ENCODE measurements at places on chromosomes 12 and 14.

DNA sequence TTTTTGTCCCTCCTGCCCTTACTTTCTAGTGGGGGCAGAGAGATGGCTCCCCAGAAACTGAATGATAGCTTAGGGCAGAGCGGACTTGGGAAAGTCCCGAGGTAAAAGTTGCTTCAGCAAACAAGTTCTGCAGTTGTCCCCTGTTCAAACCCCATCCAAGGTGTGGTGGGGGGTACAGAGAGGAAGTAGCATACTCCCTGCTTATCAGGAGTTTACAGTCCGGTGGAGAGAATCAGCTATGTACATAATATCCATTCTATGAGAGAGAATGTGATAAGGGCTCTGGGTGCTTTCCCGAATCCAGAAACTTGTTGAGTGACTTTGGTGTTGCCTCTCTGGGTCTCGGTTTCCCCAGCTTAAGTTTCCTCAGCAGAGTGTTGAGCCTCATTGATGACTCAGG lies 40.4 kb upstream of the VRK1 start:
- no peak for DNase-seq

DNA sequence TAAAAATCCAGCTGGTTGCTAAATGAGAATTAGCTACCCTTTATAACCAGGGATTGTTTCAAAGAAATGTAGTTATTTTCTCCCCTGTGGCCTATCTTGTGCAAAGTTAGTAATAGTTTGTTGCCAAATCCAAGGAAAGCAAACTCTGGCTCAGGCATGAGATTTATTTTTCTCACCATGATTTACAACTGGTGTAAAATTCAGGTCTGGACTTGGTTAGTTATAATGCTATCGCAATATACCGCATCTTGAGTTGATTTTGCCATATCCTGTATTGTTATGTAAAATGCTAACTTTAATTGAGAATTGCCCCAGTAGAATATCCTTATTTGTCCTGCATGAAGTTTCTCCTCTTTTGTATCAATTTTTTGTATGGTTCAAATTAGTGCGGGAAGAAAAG lies 135.5 kb downstream of the CRADD start:
- no peak for DNase-seq

- no peak for DNase-seq
Observed at GRCh38 chr12:2751230-2751629, 43.5 kb upstream of the FKBP4 start.

DNA sequence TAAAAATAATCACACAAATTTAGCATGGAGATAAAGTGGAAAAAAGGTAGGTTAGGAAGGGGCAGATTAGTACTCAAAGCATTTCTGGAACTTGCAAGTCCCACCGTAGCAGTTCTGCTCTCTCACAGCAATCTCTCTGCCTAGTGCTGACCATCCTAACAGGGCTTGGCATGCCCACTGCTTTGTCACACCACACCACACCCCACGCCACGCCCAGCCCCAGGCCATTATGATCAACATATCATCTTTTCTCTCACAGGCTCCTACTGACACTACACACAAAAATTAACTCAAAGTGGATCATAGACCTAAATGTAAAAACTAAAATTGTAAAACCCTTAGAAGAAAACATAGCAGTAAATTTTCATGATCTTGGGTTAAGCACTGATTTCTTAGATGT lies 273.7 kb downstream of the DAD1 start:
- no peak for DNase-seq

DNA sequence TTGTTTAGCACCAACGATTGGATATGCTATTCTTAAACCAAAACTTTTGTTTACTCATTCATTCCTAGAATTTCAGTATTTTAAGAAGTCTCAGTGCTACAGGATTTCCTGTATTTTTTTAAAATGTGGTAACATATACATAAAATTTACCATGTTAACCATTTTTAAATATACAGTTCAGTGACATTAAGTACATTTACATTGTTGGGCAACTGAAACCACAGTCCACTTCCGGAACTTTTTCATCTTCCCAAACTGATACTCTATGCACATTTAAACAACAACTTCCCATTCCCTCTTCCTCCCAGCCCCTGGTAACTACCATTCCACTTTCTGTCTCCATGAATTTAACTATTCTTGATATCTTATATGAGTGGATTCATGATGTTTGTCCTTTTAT lies 30.3 kb downstream of the PDE3A start:
- DNase-seq: no peak

- DNase-seq: no peak
Observed at GRCh38 chr12:64171715-64172114, 50.4 kb downstream of the KICS2 start.

GRCh38 chr14:92982956-92983355 lies 60.0 kb downstream of the CHGA start:
- no peak for DNase-seq

DNA sequence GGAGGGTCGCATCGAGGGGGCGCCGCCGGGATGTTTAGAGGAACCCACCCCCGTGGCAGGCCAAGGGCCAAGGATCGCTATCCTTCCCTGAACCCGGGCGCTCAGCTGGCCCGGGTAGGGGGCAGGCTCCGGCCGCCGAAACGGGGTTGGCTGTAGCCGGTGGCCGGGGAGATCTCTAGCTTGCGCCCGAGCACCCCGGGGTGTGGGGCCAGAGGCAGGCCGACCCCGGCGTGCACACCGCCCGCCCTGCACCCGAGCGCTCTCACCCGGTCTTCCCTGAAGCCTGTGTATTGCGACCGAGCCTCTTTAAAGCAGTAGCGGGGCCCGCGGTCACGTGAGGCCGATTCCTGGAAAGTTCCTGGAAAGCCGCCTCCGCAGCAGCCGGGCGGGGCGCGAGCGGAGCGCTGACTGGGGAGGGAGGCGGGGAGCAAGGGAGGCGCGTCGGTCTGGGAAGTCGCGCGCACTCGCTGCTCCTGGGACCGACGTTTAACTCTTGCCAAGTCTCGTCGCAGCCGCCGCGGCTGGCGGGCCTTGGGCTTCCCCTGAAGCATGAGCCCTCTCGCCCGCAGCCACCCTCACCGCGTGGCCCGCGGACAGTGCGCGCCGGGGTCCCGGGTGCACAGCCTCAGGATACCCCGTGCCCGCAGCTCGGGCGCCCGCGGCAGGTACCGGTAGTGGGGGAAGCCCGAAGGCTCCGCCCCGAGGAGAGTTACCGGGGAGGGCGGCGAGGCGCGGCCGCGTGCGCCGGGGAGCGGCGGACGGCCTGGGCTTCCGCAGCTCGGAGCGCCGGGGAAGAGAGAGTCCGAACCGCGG lies 1.7 kb upstream of the SOCS2 start:
- DNase-seq: no peak

GRCh38 chr12:86772696-86773095 lies 516.5 kb upstream of the MGAT4C start:
- DNase-seq: no peak

- DNase-seq: no peak
Observed at GRCh38 chr12:106672314-106673025, 89.7 kb downstream of the RFX4 start.

DNA sequence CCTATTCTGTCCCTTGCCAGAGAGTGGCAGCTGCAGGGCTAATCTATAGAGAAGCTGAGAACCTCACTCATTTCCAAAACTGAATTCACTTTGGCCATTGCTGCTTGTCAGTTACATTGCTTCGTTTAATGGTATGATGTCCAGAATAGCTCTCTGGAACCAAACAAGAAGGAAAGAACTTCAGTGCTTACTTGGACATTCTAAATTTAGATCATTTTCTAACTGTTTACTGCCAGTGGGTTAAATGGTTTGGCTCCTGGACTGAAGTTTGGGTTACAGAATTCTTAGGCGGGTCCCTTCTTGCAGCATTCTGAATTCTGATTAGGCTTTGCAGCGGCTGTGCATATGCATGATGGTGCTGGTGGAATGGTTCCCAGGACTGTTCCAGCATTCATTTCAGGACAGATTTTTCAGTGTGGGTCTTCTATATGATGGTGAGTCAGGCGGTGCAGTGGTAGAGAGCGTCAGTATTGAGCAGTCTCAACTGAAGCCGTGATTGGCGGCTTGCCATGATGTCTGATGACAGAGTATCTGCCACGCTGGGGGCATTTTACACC lies 148.7 kb downstream of the DYRK2 start:
- DNase-seq: no peak

DNA sequence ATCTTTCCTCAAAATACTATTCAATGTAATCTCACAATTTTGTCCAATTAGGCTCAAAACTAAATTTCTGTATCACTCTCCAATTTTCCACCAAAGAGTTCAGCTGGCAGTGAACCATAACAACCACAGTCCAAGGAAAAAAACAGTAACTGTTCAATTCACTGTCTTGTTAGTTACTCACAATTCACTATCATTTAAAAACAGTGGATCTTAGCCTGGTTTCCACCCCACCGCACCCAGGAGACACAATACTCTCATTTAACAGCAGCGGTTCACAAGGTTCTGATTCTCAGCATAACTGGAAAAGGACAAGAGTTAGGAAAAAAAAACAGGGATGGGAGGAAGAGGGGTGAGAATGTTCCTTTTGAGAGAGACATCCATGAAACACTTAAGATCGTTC lies 40.5 kb downstream of the MED13L start:
- DNase-seq: no peak

GRCh38 chr12:68499616-68500015 lies 111.1 kb upstream of the RAP1B start:
- no peak for DNase-seq

DNA sequence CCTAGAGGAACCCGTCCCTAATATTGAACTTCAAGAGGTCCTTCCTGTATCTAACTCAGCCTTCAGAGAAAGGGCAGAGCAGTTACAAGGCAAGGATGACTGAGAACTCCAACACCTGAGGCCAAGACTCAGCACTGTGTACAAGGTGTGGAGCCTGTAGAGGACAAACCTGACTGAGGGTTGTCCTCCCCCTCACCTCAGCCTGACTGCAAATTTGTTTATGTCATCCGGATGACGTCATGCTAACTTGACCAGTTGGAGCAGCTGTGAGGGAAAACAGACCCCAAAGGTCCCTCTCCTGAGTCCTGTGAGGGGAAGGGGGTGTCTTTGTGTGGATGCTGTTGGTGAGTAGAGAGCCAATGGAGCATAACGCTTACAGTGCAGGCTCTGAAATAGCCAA lies 4.3 kb downstream of the CRACR2A start:
- no peak for DNase-seq

- no peak for DNase-seq
Observed at GRCh38 chr12:128992116-128992515, 138.8 kb downstream of the GLT1D1 start.

DNA sequence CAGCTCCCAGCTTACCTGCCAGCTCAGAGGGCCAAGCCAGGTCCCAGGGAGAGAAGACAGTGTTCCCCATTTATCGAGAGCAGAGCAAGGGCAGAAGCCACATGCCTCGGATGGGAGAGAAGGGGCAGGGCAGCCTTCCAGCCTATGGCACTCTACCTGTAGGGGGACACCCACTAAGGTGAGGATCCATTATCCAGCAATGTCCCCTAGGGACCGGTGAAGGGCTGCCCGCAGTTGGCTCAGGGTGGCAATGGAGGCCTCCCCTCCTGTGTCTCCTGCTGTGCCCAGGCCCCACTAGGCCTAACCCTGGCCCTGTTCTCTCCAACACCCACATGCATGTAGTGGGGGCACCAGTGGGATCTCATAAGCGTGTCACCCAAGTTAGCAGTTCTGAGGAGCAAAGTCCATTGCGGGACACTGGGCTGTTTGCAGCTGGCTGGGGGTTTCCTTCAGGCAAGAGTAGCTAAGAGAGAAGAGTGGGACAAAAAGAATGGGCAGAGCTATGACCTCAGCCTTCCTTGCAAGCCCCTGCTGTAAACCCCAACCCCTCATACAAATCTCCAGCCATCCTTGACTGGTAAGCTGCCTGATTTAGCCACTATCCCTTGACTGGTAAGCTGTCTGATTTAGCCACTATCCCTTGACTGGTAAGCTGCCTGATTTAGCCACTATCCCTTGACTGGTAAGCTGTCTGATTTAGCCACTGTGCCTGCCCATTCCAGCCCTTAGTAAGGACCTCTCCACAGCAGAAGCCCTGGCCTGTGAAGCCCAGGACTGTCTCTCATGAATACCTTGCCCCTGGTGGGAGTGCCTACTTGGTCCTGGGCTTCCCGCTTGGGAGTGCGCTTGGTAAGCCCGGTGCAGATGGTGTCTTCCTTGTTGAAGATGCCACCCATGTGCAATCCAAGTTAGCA lies 5.2 kb upstream of the ASB2 start:
- no peak for DNase-seq

- DNase-seq: no peak
Observed at GRCh38 chr12:15181017-15181683, 40.1 kb downstream of the RERG start.

- no peak for DNase-seq
Observed at GRCh38 chr12:71266606-71267005, 108.8 kb upstream of the TSPAN8 start.

- DNase-seq: no peak
Observed at GRCh38 chr14:38199076-38199475, 8.6 kb upstream of the SSTR1 start.

DNA sequence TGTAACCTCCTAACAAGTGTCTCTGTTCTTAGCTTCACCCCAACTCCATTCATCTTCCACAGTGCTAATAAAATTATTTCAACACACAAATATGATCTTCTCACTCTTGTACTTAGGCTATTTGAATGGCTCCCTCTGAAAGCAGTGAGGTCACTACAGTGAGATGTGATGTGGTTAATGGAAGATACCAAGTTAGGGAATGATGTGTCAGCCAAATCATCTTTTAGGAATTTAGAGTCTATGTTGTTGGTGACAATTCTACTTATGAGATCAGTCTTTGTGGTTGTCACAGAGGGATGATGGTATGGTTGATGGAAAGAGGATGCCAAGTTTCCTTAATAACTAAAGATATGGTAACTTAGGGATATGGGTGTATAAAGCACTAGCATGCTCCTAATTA lies 57.6 kb downstream of the POLR3B start:
- DNase-seq: no peak

DNA sequence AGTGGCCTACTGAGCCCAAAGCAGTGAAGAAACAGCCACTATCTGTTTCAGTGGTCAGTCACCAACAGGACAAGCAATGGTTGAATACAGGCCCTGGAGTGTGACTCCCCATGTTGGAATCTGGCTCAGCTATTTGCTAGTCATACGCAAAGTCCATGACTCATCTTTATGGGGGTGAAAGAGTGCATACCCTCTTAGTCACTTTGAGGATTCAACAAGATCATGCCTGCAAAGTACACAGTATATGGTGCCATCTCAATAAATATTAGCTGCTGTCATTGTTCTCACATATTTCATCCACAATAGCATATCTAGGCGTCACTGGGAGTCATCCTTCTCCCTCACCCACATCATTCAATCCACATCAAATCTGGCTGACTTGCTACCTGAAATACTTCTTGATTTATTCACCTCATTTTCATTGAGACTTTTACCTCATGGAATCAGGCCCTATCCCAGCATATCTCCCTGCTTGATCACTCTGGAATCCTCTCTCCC lies 26.4 kb upstream of the STAB2 start:
- DNase-seq: no peak
